ENCODE measurements at places on chromosomes 16 and 17.

DNA sequence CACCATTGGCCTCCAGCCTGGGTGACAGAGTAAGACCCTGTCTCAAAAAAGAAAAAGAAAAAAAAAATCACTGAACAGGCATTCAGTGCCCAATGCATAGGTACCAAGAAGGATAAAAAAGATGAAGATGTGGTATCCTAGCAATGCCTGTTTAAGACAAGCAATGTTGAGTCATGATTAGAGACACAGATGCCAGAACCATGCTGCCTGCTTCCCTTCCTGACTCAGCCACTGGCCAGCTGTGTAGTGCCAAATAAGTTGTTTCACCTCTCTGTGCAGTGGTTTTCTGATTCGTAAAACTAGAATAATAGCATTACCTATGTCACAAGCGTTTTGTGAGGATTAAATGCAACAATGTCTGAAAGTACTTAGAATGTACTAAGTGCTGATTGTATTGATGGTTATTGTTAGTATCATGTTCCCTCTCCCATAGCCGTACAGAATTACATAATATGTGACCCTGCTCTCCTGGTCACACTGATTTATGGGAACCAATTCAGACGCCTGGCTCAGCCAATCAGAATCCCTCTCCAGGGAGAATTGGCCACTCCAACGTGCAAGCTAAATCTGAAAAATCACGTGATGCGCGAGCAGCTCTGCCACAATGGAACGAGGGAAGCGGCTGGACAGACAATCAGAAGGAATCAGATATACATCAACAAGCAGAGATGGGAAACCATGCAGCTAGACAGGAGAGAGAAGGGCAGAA is 241.9 kb downstream of the SLC39A11 start:
- no peaks in the 10 kb centered on the region for H3K27me3 ChIP-seq
- H3K4me1 ChIP-seq, result no peaks in the 10 kb centered on the region
- H3K4me3 ChIP-seq, result no peak overlapping the region
- no peak overlapping the region for H3K27ac ChIP-seq

- no peaks in the 10 kb centered on the region for H3K27me3 ChIP-seq
- H3K27ac ChIP-seq, result no peak overlapping the region
- H3K36me3 ChIP-seq, result no peaks in the 10 kb centered on the region
- no peaks in the 10 kb centered on the region for H3K4me1 ChIP-seq
- no peak overlapping the region for H3K4me3 ChIP-seq
These were observed 2.2 kb downstream of the CD300H start for GRCh38 chr17:74565126-74565525.

DNA sequence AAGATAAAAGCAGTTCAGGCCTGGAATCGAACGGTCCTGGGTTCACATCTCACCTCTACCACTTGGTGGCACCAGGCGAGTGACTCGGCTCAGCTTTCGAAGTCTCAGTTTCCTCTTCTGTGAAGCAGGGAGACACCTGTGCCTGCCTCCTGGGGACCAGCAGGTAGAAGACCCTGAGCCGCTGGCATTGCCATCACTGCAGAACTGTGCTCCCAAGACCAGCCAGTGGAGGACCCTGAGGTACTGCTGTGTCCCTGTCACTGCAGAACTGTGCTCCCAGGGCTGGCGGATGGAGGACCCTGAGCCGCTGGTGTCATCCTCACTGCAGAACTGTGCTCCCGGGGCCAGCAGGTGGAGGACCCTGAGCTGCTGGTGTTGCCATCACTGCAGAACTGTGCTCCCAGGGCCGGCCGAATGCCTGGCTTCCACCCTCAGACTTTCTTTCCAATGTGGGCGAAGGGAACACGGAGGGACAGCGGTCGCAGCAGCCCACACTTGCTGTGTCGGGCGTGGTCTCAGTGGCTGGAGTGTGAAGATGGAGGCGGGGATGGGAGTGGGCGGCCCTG is 8.7 kb upstream of the SLC7A5 start:
- peaks cover 38% of the 10 kb centered on the region for H3K4me1 ChIP-seq
- no peak for DNase-seq
- H3K36me3 ChIP-seq, result no peaks in the 10 kb centered on the region
- H3K4me3 ChIP-seq, result no peak overlapping the region
- peaks cover 4% of the 10 kb centered on the region for H3K27me3 ChIP-seq

- DNase-seq, result no peak
- no peak overlapping the region for H3K4me3 ChIP-seq
- no peaks in the 10 kb centered on the region for H3K27me3 ChIP-seq
- H3K36me3 ChIP-seq, result peaks cover 7% of the 10 kb centered on the region
- peaks cover 7% of the 10 kb centered on the region for H3K4me1 ChIP-seq
- no peak overlapping the region for H3K27ac ChIP-seq
These were observed 129.1 kb downstream of the CLEC16A start for GRCh38 chr16:11073407-11073999.

GRCh38 chr17:82030470-82031302 is 792 bp upstream of the RAC3 start:
- peak; percentile 81 for DNase-seq
- H3K36me3 ChIP-seq, result peaks cover 27% of the 10 kb centered on the region
- H3K4me3 ChIP-seq, result peak overlapping the region; percentile 49
- peaks cover 6% of the 10 kb centered on the region for H3K27me3 ChIP-seq
- peaks cover 11% of the 10 kb centered on the region for H3K4me1 ChIP-seq

- peaks cover 55% of the 10 kb centered on the region for H3K36me3 ChIP-seq
- H3K4me3 ChIP-seq, result no peak overlapping the region
These were observed 2.3 kb upstream of the NUDT16L1 start for GRCh38 chr16:4690946-4691665.

GRCh38 chr16:19419698-19420075 is 2.0 kb downstream of the TMC5 start:
- peaks cover 13% of the 10 kb centered on the region for H3K4me1 ChIP-seq
- no peak overlapping the region for H3K27ac ChIP-seq
- no peaks in the 10 kb centered on the region for H3K36me3 ChIP-seq
- no peak overlapping the region for H3K4me3 ChIP-seq
- no peak for DNase-seq
- H3K27me3 ChIP-seq, result no peaks in the 10 kb centered on the region

- no peak overlapping the region for H3K27ac ChIP-seq
- no peak overlapping the region for H3K4me3 ChIP-seq
- peaks cover 6% of the 10 kb centered on the region for H3K36me3 ChIP-seq
- no peaks in the 10 kb centered on the region for H3K4me1 ChIP-seq
- no peaks in the 10 kb centered on the region for H3K27me3 ChIP-seq
These were observed 102.5 kb downstream of the PARN start for GRCh38 chr16:14527411-14528044.

DNA sequence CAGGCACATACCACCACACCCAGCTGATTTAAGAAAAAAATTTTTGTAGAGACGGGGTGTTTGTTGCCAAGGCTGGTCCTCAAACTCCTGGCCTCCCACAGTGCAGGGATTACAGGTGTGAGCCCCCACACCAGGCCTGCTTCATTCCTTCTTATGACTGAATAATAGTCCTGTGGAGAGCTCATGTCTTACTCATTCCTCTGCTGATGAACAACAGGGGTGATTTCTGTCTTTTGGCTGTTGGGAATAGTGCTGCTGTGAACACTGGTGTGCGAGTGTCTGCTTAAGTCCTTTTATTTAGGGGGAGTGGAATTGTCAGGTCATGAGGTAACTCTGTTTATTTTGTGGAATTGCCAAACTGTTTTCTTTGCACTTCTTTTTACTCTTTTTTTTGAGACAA is 2.7 kb upstream of the CTRB1 start:
- no peak for DNase-seq
- H3K4me3 ChIP-seq, result no peak overlapping the region
- H3K36me3 ChIP-seq, result no peaks in the 10 kb centered on the region
- no peaks in the 10 kb centered on the region for H3K4me1 ChIP-seq

DNA sequence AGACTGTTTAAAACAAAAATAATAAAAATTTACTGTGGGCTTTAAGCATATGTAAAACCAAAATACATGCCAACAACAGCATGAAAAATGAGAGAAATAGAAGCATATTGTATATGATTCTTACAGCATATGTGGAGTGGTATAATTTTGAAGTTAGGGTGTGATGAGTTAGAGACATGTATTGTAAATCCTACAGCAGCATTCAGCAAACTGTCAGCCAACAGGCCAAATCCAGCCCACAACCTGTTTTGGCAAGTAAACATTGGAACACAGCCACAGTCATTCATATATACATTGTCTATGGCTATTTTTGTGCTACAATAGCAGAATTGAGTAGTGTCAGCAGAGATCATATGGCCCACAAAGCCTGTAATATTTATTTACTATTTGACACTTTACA is 42.3 kb downstream of the ZNF18 start:
- no peak overlapping the region for H3K27ac ChIP-seq
- H3K4me3 ChIP-seq, result no peak overlapping the region
- DNase-seq, result no peak
- no peaks in the 10 kb centered on the region for H3K27me3 ChIP-seq
